ENCODE measurements at places on chromosomes 7 and 10.

- no peak for DNase-seq
Observed at GRCh38 chr10:84534168-84534567, 205.8 kb downstream of the CCSER2 start.

- no peak for DNase-seq
Observed at GRCh38 chr10:129604333-129605032, 137.4 kb downstream of the MGMT start.

GRCh38 chr7:47807756-47808155 lies 140.5 kb downstream of the PKD1L1 start:
- DNase-seq = no peak

DNA sequence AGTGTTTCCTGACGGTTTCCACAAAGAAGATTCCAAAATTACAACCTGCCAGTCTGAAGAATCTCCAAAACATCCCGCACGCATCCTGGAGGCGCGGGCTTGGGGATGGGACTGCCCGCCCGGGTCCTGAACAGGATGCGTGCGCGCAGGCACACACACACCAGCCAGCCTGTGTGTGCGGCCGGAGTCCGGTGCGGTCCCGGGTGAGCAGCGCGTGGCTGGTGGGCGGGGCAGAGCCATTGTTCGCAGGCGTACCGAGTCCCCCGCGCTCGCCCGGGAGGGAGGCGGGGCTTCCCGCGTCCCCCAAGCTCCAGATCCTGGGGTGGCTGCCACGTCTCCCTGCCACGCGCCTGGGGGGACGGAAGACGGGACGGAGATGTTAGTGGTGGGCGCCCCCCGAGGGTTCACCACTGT lies 675 bp upstream of the SCD start:
- DNase-seq = peak; percentile 53

DNA sequence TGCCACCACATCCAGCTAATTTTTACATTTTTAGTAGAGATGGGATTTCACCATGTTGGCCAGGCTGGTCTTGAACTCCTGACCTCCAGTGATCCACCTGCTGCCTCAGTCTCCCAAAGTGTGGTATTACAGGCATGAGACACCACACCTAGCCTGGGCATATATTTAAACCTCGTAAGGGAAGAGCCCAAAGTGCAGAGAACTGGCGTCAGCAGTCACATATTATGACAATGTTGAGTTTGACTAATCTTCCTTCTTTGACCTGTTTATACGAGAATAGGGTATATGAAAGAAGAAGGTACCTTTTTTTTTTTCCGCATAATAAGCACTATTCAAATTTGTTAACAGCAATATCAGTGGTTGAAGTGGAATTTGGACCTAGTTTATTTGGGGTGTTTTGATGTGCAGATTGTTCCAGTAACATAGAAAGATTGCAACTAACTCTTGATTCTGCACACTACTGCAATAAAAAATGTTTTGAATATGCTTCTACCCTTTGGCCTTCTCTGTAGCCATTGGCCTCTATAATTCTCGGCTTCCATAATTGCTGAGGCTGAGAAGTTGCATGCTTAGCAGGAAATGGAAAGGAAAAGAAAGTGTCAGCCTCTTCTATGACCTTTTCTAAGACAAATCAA lies 55.9 kb downstream of the MINPP1 start:
- no peak for DNase-seq

DNA sequence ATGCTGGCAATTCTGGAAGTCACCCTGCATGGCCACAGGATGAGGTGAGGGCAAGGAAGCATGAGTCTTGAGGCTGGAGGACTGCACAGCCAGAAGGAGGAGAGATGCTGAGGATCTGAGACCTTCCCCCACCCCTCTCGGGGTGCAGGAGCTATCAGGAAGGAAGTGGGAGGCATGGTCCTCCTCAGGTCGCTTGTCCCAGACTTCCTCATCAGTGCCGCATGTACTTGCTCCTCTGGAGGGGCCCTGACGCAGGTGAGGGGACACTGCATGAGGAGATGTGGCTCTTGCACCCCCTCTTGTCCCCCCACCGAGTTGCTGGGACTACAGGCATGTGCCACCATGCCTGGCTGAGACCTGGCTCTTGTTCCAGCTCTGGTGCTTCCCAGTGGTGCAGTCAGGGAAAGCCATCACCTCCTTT lies 5.7 kb upstream of the ZMIZ1 start:
- no peak for DNase-seq

DNA sequence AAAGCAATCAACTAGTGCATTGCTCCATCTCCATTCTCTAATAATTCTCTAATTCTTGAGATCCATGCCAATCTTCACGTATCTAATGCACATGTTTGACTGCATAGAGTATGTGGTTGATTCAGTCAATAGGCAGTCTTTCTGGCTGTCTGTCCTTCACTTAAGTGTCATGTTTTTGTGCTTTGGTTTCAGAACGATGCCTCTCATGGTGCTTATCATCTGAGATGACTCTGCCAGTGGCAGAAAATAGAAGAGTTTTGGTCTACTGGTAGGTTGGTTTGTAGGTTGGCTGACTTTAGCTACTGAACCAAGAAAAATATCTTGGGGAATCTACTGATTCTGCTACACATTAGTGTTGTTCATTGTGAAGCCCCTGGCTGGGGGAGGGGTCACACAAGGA lies 364.2 kb downstream of the SFMBT2 start:
- DNase-seq = no peak

GRCh38 chr10:59181668-59182067 lies 5.2 kb downstream of the PHYHIPL start:
- DNase-seq = peak; percentile 29

DNA sequence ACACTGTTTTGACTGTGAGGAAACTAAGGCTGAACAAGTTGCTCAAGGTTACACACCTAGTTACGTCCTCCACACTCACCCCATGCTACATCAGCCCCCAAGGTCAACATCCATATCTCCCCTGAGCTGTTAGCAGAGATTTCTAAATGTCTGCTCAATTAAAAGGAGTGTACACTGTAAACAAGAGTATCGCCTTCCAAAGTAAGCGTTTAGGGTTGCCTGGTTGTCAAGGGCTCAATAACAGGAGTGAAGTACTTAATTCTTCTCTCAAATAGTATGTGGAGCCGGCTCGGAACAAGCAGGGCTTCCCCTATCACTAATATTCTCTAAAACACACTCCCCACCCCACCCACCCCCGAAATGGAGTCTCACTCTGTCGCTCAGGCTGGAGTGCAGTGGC lies 412.8 kb upstream of the GALNT17 start:
- no peak for DNase-seq

DNA sequence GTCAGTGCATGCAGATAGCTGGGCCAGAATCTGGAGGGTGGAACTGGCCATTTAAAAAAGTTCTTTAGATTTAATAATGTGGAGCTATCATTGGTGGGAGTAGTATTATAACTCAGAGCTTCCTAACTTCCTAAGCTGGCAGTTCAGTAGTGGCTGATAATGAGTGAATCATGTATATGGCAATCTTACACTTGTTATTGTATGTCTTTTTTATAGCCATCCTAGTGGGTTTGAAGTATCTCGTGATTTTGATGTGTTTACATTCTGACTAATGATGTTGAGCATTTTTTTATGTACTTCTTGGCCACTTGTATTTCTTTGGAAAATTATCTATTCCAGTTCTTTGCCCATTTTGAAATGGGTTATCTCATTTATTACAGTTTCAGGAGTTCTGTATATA lies 15.4 kb downstream of the TFAM start:
- DNase-seq = no peak

- DNase-seq = no peak
Observed at GRCh38 chr7:44754802-44755697, 6.4 kb downstream of the ZMIZ2 start.

GRCh38 chr7:134966691-134967090 lies 19.6 kb upstream of the AGBL3 start:
- no peak for DNase-seq

- DNase-seq = no peak
Observed at GRCh38 chr10:71127773-71128172, 84.6 kb upstream of the UNC5B start.

DNA sequence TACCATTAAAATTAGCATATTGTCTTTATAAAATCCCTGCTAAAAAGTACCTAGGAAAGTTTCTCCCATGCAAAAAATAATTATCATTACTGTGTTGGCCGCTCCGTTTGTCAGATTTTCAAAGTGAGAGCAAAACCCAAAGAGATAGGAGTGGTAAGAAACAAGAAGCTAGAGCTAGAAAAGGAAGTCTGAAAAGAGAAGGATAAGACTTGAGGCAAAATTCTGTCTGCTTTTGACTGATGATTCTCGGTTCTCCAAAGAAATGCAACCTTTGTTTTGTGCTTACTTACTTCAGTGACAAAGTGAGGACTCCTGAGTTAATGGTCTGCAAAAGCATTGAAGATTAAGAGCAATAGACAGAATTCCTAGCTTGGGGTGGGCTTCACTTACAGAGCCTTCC lies 33.3 kb upstream of the CAPZA2 start:
- no peak for DNase-seq

DNA sequence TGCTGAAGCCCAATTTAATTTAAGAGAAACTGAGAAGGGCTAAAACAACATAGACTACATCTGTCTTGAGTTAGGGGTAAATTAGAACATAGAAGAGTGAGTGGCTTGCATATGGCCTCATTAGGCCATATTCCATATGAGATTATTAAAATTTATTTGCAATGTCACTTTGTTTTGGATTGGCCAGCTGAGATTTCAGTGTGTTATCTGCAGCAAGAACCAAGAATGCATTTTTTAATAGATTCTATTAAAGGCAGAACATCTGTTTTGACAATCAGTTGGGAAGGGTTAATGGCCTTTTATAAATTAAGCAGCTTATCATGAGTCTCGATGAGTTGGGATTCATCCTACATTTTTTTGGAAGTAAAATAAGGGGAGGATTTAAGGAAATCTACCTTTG lies 236.2 kb downstream of the DGKB start:
- DNase-seq = no peak

GRCh38 chr7:85191383-85191782 lies 4.5 kb upstream of the SEMA3D start:
- no peak for DNase-seq

GRCh38 chr7:16916105-16916639 lies 34.4 kb upstream of the AGR3 start:
- DNase-seq = no peak

GRCh38 chr7:42478717-42479116 lies 241.7 kb upstream of the GLI3 start:
- no peak for DNase-seq

DNA sequence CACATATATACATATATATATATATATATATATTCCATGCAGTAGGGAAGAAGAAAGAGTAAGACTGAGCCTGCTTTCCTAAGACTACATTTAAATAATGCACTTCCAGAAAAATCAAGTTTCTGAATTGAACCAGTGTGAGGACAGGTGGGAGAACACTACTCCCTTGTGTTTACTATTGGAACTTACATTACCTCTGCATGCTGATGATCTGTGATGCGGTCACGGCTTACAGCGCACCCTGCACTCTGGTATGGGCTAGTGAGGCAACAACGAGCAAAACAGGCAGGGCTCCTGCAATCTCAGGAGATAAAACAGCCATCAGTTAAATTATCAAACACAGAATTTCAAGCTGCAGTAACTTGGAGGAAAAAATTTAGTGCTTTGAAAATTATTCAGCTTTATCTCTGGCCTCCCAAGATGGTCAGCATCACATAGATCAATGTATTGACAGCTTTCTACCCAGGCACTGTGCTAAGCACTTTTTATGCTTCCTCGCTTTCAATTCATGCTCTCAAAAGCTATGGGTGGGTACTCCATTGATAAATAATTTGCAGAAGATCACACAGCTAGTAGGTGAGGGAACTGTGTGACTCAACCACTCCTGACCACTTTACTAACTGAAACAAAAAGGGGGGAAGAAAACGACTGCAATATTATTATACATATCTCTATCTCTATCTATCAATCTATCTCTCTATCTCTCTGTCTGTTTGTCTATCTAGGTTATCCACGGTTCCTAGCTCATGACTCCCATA lies 20.5 kb upstream of the SLC16A12 start:
- no peak for DNase-seq

DNA sequence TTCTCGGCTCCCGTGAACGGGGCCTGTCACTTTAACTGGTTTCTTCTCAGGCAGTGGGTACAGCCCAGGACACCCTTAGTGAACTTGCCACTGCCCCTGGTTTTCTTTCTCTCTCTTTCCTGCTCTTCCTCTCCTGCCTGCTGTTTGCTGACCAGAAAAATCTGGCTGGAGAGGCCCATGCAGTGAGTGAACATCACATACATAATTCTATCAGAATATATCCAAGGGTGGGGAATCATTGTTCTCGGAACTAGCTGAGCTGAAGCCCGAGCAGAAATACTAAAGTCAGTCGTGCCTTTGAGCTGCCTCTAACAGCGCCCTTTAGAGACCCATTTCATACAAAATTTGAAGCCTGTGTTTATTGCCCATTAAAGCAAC lies 501.5 kb upstream of the GALNT17 start:
- DNase-seq = no peak

- no peak for DNase-seq
Observed at GRCh38 chr10:72259491-72260238, 14.1 kb upstream of the DDIT4 start.

- DNase-seq = peak; percentile 51
Observed at GRCh38 chr7:132577206-132578049, 1.2 kb upstream of the PLXNA4 start.

Data from D721Med (cell line).